Inflammatory macrophage treated with lipopolysaccharide for 4 hours (primary cell): ENCODE measurements at places on chromosomes 6 and 20.

DNA sequence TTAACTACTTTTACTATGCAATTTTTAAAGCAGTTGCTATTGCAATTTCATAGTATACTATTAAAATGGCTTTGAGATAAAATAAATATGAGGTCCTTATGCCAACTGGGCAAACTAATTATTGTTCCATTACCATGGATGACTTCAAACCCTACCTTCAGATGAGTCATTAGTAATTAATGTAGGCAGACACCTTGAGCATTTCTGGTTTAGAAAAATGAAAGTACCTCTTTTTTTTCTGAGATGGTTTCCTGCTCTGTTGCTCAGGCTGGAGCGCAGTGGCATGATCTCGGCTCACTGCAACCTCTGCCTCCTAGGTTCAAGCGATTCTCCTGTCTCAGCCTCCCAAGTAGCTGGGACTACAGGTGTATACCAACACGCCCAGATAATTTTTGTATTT is 11.9 kb downstream of the ASF1A start:
- no peak for DNase-seq

GRCh38 chr6:16518265-16518664 is 243.0 kb downstream of the ATXN1 start:
- DNase-seq, result no peak

DNA sequence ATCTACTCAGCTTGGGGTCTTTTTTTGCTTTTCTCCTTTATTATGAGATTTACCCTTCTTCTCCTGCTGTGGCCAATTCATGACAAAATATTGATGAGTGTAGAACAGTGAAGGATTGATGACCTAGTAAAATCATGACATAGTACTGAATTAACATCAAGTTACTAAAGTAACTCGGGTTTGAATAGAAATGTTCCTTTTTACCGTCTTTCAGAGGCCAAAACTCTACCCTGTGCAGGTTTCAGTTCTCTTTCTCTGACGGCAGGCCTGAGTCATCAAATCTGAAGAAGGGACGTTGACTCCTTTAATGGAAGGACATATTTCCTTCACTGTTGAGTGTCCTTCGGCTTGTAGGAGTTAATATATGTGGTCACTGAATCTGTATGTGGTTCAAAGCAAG is 80.7 kb downstream of the RREB1 start:
- DNase-seq, result peak; percentile 93

DNA sequence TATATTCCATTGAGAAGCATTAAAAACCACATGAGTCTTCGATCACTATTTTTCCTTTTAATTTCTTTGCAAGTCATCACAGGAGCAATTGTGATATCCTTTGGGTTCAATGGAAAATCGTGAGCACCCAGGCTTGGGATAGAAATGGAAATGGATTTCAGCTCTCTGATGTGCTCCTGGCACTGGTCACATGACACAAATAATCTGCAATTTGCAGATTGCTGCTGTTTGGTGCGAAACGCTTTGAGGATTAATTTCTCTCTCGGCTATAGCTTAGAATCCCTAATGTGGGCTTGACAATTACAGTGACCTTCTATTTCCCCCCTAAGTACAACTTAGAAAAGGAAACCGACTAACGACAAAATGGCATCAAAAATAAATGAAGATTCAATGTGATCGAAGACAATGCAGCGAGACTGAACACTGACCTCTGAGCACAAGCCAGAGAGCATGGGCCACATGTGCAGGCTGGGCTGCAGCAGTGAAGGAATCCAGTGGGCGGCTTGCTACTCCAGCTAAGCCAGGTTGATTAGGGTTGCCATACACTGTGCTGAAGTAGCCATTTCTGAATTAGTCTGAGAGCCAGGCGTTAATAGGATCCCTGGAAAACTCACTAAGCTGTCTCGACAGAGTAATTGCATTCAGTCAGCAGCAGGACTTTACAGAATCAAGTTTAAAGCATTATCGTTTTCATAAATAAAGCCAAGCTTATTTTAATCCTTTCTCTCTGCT is 301.8 kb upstream of the AGPAT4 start:
- no peak for DNase-seq

DNA sequence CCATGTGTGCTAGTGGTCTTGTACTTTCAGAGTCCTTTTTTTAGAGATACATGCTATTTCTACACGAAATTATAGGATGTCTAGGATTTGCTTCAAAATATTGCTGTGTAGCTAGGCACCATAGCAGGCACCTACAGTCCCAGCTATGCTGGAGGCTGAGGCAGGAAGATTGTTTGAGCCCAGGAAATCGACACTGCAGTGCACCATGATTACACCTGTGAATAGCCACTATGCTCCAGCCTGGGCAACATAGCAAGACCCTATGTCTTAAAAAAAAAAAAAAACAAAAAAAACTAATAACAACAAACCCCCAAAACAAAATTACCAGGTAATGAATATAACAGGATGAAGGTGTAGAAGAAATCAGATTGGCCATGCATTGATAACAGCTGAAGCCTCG is 121.7 kb downstream of the NFATC2 start:
- DNase-seq, result no peak

- no peak for DNase-seq
Observed at GRCh38 chr6:44071670-44072451, 55.4 kb downstream of the MRPL14 start.

- DNase-seq, result no peak
Observed at GRCh38 chr6:38495518-38495917, 144.2 kb downstream of the BTBD9 start.

DNA sequence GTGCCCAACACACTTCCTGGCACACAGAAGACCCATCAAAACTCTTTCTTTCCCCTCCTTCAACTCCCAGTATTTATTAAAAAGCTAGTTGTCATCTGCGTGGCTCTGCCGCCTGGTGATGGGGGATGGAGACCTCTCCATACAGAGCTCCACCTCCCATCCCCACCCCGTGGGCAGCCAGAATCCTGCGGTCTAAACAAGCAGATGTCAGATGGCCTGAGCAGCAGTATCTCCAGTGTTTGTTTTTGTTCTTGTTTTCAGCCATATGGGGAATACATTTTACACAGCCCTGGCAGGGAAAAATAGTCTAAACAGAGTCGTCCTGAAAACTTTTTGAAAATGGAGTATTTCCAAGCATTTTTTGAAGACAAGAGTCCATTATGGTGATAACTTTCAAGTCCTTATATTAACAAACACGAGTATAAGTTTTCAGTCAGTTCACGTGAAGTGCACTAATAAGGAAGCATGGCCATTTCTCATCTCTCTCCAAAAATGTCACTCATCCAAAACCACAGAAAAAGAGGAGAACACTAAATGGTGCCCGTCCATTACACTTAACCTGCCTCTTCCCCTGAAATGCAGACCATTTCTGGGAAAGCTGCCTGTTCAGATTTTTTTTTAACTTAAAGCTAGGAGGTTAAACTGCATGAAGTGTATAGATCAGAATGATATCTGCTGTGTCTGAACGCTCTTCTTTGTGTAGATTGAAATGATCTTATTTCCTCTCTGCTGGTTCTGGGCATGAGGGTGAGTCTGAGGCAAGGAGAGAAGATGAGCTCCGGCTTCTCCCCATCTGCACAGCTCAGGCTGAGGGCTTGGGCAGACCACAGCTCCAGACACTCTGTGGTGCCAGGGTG is 91.0 kb downstream of the TCP11 start:
- peak; percentile 14 for DNase-seq

DNA sequence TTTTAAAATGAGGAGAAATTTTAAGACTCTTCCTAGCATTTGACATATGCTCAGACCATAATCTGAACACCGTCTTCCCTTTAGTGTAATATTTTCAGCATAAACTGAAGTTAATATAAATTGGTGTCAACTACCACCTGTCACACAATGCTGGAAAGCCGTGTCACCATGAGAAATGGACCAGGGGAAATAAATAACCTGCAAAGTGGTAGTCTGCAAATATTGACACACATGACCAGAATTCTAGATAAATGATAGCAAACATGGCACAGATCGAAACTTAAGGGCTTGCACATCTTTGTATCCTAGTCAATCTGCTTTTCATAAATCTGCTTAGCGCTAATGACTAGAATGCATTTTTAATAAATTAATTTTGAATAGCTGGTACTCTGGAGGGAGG is 191.9 kb downstream of the CD83 start:
- DNase-seq, result no peak

DNA sequence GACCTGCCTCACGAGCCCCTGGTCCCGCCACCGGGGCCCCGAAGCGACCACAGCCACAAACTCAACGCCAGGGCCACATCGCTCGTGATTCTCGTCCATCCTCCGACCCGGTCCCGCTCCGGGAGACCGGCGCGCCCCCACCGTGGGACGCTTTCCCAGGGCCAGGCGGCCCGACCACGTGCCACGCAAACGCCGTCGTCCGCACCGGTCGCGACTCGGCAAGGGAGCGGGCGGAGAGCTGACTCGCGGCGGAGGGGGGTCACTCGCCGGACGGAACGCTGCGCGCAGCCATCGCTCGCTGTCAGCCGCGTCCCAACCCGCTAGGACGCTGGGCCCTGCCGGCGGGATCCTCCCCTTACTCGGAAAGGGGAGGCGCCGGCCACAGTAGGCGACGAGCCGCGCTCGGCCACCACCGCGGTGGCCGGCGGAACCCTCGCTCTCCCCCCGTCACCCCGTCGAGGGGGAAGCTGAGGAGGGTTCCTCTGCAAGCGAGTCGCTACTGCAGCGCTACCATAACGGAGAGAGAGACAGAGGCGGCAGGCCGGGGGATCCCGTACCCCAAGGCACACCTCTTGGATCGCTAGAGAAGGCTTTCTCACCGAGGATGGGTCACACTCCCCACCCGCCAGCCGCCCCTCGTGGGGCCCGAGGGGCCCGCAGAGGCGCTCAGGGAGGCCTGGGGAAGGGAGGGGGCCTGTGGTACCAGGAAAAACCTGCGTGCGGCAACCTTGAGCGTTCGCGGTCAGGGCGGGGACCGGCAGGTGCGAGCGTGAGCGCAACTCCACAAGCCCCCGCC is 511.8 kb upstream of the ZNF337 start:
- DNase-seq, result no peak

- DNase-seq, result peak; percentile 79
Observed at GRCh38 chr6:166343150-166343487, 774 bp upstream of the SFT2D1 start.

- DNase-seq, result no peak
Observed at GRCh38 chr6:4613381-4613780, 162.8 kb upstream of the CDYL start.

DNA sequence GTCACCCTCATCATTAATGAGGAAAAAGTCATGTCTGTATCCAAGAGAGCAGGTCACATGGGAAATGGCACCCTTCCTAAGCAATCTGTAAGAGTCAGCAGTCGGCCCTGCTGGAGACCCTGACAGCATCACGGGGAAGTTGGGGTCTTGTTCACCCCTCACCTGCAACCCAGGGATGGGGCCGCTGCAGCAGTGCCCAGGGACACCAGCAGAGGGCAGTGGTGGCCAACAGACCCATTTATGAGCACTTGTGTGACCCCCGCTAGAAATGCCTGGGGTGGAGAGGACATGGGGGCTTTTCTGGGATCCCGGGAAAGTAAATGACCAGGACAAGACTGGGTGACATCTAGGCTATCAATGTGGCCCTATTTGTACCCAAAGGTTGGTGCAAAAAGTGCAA is 35.9 kb downstream of the ANKRD60 start:
- no peak for DNase-seq

- no peak for DNase-seq
Observed at GRCh38 chr6:22928775-22929174, 359.4 kb downstream of the HDGFL1 start.

- DNase-seq, result no peak
Observed at GRCh38 chr6:77815531-77815930, 162.7 kb downstream of the MEI4 start.

- DNase-seq, result peak; percentile 4
Observed at GRCh38 chr6:137043710-137044365, 927 bp downstream of the IL20RA start.

- no peak for DNase-seq
Observed at GRCh38 chr6:17484201-17484849, 90.9 kb downstream of the CAP2 start.

GRCh38 chr20:51037532-51038115 is 14.7 kb upstream of the KCNG1 start:
- DNase-seq, result no peak

DNA sequence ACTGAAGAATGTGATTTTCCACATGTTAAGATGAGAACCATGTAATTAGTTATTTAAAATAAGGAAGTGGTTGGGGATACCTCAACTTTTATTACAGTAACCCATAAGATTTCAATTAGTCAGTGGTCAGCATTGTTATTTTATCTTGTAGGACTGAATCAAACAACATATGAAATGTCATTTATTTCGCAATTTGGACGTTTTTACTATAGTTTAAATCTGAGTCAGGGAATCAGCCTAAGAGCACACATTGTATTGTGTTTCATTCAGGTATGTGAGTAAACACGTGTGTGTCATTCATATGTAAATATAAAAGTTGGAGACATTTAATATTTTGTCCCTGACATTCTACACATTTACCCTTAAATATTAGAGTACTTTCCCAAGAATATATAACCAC is 1418.7 kb downstream of the GRIK2 start:
- no peak for DNase-seq

DNA sequence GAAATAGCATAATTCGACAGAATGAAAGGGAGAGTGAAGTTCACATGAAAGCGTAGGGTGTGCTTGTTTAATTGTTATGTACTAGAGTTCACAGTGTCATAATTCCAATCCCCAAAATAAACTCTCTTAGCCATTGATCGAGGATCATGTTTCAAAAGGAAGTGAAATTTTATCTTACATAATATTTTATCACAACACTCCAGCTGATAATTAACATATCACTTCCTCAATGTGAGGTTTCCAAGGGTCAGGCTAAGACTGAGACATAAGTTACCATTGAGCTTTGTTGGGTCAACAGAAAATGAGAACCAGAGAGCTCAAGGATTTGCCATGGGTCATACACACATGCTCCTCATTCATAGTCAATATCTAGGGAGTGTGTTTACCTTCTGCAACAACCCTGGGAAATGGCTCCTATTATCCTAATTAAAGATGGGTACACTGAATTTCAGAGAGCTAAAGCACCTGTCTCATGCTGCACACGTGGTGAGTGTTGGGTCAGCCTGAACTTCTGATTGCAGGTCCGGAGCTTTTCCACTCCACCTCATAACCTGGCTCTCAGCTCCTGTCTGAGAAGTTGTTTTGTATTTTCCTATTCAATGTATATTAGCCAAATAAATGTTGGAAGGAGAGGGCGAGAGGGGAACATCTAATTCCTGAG is 3.0 kb downstream of the GSTA2 start:
- peak; percentile 16 for DNase-seq

- DNase-seq, result no peak
Observed at GRCh38 chr20:62991196-62991807, 15.5 kb downstream of the BHLHE23 start.

DNA sequence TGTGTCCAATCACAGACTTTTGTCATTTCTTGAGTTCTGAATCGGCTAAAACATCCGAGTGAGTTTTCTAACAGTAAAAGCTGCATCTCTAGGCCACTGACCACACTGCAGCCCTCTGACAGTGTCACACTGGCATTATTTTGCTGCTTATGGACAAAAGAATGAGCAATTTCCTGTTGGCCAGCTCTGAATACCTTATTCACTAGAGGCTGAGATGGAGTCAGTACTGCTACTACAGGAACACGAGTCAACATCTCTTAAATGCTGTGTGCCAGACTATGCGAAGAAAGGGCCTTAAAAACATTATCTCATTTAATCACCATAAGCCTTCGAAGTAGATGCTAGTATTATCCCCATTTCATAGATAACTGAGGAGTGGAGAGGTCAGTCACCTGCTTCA is 42.5 kb upstream of the IPCEF1 start:
- DNase-seq, result no peak
